M059J (cell line): ENCODE measurements at places on chromosomes 11 and 22.
A peak's percentile ranks its signal among the peaks of the same experiment; 100 is the strongest.

DNA sequence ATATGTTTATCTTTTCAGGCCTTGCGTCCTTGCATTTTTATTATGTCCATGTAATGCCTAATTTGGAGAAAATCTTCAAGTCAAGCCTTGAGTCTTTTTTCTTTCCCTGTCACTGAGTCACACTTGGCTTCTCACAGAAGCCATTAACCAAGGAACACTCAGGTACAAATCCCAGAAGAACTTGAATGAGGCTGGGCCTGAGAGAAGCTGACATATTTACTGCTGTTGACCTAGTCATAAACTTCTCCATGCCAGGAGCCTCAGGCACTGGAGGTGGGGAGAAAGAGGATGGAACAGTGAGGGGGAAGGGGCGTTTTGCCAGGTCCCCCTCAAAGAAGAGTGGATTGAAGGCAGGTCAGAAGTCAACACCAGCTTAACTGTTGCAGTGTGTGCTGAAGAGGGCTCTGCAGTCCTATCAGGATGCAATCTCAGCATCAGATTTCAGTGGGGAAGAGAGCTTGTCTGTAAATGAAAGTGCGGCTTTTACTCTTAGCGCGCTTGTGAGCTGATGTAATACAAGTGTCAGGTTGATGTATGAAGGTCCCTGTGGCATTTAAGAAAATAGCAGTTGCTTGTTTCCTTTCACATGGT lies 526.0 kb downstream of the ETS1 start:
- peak; percentile 72 for DNase-seq

DNA sequence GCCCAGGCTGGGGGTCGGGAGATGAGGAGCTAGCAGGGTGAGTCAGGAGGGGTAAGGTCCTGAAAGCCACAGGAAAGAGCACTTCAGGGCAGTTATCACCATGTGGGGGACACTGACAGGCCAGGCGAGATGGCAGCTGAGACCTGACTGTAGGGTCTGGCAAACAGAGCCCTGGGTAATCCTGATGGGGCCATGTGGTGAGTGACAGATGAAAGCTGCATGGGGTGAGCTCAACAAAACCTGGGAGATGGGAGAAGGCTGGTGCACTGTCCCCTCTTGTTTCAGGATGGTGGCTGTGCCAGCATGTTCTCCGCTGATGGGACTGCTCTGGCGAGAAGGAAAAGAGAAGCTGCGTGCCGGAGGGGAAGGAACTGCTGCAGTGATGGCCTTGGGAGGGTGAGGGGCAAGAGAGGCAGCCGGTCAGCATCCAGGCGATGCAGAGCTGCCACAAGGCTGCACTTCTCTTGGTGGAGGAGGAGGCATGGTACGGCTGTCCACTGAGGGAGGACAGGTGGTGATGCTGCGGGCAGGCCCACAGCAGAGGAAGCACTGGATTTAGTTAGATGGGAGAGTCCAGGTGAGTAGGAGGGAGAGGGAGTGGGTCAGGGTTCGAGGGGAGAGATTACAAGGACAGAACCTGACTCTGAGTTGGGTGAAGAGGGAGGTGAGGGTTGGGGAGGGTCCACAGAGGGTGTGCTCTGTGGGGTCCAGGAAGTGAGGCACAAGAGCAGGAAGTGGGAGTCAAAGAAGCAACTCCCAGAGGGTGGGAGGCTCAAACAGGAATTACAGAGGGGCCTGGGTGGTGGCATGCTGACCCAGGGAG lies 3.8 kb downstream of the TOP3B start:
- DNase-seq, result no peak

GRCh38 chr11:115302946-115303703 lies 201.1 kb downstream of the CADM1 start:
- DNase-seq, result no peak

GRCh38 chr11:9473408-9473807 lies 12.6 kb downstream of the ZNF143 start:
- DNase-seq, result no peak

- DNase-seq, result no peak
Measured at GRCh38 chr11:27348340-27348873, 14.6 kb downstream of the CCDC34 start.

- peak; percentile 67 for DNase-seq
Measured at GRCh38 chr11:132058211-132058772, 687.9 kb downstream of the NTM start.

- DNase-seq, result no peak
Measured at GRCh38 chr11:47123094-47123493, 53.6 kb downstream of the ARFGAP2 start.

GRCh38 chr11:65034423-65034822 lies 6.6 kb upstream of the SAC3D1 start:
- DNase-seq, result no peak

GRCh38 chr11:95739108-95739938 lies 50.3 kb downstream of the FAM76B start:
- DNase-seq, result no peak

GRCh38 chr11:131350872-131351271 lies 19.5 kb upstream of the NTM start:
- DNase-seq, result no peak

- no peak for DNase-seq
Measured at GRCh38 chr22:50337262-50338041, 5.7 kb upstream of the PPP6R2 start.

GRCh38 chr11:67671211-67671520 lies 3.3 kb downstream of the ALDH3B2 start:
- DNase-seq, result no peak

DNA sequence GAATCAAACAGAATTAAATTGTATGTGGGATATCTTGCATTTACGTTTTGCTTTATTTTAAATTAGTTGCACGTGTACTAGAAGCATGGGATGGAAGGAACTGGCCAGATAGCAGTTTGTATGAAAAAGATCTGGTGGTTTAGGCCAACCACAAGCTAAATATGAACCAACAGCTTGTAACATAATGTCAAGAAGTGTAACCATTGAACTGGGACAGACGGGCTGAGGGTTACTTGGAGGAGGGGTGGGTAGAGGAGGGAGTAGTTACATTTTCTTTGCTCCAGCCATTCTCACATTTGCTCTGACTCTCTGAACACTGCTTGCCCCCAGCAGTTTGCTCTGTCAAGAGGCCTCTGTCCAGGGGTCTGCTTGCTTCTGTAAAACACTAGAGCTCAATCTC lies 31.7 kb upstream of the CXCR5 start:
- DNase-seq, result no peak

DNA sequence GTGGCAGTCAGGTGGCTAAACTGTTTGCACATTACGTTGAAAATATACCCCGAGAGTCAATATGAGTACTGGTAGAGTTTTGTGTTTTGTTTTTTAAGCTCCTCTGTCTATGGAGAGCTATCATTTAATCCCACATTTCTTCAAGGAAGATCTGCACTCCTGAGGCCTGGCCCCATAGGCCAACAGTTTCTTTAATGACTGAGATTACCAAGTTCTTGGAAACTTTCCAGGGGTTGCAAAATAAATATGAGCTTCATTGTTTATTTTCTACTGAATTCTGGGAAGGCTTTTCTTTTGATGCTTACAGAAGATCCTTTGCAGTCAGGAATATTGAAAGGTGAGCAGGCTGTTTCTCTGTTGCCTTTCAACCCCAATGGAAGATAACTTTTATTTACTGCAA lies 452.0 kb downstream of the JRKL start:
- DNase-seq, result no peak

GRCh38 chr11:23957314-23957713 lies 539.5 kb upstream of the LUZP2 start:
- DNase-seq, result peak; percentile 30

GRCh38 chr11:134658481-134659225 lies 246.6 kb upstream of the B3GAT1 start:
- DNase-seq, result no peak

DNA sequence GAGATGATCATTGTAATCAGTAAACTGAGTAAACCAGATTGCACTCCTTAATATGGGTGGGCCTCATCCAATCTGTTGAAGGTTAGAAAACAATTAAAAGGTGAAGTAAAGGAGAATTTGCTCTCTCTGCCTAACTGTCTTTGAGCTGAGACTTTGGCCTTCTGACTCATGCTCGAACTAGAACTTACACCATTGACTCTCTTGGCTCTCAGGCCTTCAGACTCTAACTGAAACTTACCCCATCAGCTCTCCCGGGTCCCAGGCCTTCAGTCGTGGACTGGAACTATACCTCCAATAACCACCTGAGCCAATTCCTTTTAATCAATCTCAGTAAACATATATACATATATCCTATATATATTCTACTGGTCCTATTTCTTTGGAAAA lies 34.0 kb downstream of the LGR4 start:
- no peak for DNase-seq

- DNase-seq, result peak; percentile 94
Measured at GRCh38 chr11:126115816-126116331, 53.2 kb upstream of the CDON start.

DNA sequence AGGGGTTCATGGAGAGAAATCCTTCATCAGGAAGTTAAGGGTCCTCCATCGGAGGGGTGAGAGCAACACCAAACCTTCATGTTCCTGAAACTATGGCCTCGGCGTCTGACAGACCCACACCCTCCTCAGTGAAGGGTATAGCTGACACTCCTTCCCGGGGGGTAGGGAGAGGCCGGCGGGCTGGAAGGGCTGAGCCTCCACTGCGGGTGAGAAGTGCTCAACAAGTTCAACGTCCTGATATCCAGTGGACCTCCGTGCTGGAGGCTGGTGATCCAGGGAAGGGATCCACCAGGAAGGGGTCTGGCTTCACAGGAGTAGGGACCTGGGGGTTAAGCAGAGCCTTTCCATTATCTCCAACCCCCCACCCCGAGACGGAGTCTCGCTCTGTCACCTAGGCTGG lies 12.3 kb downstream of the CARS1 start:
- no peak for DNase-seq

DNA sequence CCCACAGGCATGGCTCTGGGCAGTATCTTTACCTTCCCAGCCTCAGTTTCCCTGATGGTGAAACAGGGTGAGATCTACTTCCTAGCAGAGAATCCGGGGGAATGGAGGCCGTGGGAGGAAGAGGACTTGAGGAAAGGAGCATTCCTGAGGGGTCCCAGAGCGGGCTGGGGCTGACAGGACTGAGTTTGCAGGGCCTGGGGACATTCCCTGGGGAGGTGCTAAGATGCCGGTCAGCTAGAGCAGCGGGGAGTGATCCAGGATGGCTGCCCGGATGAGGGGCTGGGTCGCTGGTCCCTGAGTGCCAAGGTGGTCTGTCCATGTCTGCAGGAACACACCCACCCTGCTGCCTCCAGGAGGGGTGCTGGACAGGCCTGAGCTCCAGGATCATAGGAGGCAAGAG lies 8.3 kb upstream of the RTN4R start:
- DNase-seq, result no peak

- no peak for DNase-seq
Measured at GRCh38 chr22:19932367-19933206, 9.0 kb upstream of the COMT start.

GRCh38 chr11:78061088-78061920 lies 2.4 kb upstream of the THRSP start:
- DNase-seq, result no peak

DNA sequence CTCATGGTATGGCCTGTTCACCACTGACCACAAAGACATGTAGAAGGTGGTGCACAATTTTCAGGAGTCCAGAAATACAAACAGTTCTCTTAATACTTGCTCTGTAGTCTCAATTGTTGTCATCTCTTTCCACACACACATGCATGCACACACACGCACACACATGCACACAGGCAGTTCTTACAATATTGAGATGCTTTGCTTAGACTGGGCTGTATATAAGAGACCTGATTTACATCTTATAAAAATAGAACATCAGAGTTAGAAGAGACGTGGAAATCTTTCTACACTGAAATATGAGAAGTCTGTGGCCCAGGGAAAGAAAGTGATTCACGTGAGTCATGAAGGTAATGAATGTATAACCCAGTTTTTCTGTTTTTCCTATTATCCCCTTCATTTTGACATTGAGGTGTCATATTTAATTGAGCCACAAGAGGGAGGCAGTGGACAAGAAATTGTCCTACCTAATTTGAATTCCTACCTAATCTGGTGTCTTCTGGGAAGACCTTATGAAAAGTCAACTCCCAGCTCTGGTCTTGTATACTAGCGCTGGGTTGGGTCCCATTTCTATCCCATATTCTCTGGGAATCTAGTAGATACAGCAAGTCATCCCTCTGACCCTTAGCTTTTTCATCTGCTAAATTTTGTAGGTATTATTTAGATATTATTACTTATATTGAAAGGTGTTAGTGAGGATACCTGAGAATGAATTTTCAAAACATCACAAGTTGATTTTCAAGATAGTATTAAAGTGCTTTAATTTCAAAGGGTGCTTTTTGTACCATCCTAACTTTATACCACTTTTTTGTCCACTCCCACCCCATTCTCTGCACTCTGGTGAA lies 14.9 kb upstream of the MS4A4A start:
- peak; percentile 67 for DNase-seq

DNA sequence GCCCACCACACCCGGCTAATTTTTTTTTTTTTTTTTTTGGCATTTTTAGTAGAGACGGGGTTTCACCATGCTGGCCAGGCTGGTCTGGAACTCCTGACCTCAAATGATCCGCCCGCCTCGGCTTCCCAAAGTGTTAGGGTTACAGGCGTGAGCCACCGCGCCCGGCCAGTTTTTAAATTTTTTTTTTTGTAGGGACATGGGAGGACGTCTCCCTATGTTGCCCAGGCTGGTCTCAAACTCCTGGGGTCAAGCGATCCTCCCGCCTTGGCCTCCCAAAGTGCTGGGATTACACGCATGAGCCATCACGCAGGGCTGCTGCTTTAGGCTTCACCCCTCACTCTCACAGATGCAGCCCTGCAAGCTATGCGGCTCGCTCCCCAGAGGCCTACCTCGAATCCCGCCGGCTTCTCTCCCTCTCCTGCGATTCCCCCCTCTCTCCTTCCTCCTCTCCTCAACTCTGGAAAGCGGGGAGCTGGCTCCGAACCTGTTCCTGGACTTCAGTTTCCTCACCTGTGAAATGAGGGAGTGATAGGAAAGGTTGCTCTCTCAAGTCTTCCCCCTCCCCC lies 926 bp downstream of the CCDC157 start:
- DNase-seq, result no peak

DNA sequence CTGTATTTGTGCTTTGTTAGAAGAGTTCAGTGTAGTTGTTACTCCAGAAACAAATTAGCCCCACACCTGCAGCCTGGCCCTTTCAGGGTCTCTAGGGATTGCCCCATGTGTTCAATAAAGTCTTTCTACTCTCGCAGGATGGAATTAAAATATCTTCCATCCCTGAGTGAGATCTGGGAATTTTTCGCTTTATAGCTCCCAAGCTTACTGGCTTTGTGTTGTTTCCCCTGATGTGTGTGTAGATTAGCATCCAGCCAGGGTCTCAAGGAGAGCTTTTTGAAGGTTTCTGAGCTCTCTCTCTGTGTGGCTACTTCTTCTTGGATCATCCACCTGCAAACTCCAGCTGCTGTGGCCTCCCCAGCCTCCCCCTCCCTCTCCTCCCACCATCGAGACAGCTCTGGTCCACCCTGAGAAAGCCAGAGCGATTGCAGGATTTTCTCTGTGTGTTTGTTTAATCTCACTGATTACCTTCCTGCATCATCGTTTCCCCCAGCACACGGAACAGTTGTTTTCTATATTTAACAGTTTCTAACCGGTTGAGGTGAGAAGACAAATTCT lies 553.5 kb downstream of the TBC1D22A start:
- DNase-seq, result no peak

GRCh38 chr22:44357296-44357965 lies 44.7 kb upstream of the SHISAL1 start:
- DNase-seq, result no peak

GRCh38 chr11:81219661-81220060 lies 1514.0 kb downstream of the FAM181B start:
- no peak for DNase-seq

GRCh38 chr22:19634226-19634975 lies 79.9 kb upstream of the SEPTIN5 start:
- no peak for DNase-seq

- no peak for DNase-seq
Measured at GRCh38 chr11:8090756-8091155, 9.7 kb downstream of the TUB start.

- no peak for DNase-seq
Measured at GRCh38 chr22:32380991-32381390, 23.3 kb downstream of the RFPL3 start.
